ENCODE measurements at places on chromosomes 1 and 21. TPM values are rescaled to one million over a fixed set of nuclear protein-coding genes. Genes with fewer than 3 reads are reported as not detected.

Gene CR1L
- total RNA-seq = not detected

GRCh38 chr21:45114072-45114471 lies 39.7 kb downstream of the ADARB1 start:
- H3K36me3 ChIP-seq = no peaks in the 10 kb centered on the region
- H3K4me1 ChIP-seq = peaks cover 29% of the 10 kb centered on the region
- no peak overlapping the region for H3K27ac ChIP-seq
- no peak for DNase-seq
- H3K27me3 ChIP-seq = no peaks in the 10 kb centered on the region

DNA sequence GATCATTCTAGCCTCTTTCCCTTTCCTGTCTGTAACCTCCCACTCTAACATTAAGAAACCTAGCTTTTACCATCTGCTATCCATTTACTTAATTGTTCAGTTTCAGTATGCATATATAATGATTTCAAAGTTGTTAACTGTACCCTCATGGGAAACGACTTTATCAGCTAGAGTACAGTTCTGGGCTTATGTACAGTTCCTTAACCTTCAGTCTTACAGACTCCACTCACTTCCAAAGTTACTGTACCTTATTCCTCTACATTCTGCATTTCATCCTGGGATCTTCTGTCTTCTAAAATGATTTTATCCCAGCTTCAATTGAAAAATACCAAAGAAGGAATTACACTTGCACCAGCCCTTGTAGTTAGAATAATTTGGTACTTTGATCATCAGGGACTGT lies 108.7 kb upstream of the KCNE2 start:
- no peak overlapping the region for H3K27ac ChIP-seq
- no peaks in the 10 kb centered on the region for H3K36me3 ChIP-seq
- H3K4me3 ChIP-seq = no peak overlapping the region
- DNase-seq = no peak
- no peaks in the 10 kb centered on the region for H3K4me1 ChIP-seq

- no peaks in the 10 kb centered on the region for H3K27me3 ChIP-seq
- peaks cover 23% of the 10 kb centered on the region for H3K4me1 ChIP-seq
- H3K36me3 ChIP-seq = no peaks in the 10 kb centered on the region
- no peak for DNase-seq
These were observed 57.4 kb downstream of the UCK2 start for GRCh38 chr1:165884690-165885304.

Gene CLEC20A
- not detected for total RNA-seq

- H3K4me3 ChIP-seq = no peak overlapping the region
- DNase-seq = no peak
- no peaks in the 10 kb centered on the region for H3K4me1 ChIP-seq
- H3K36me3 ChIP-seq = no peaks in the 10 kb centered on the region
- H3K27me3 ChIP-seq = no peaks in the 10 kb centered on the region
These were observed 53.4 kb downstream of the CD2 start for GRCh38 chr1:116807394-116808199.
